ENCODE measurements at places on chromosomes 11 and 22.

GRCh38 chr22:30333707-30334087, 7.0 kb upstream of the TBC1D10A start:
- DNase-seq: no peak

- no peak for DNase-seq
Measured at GRCh38 chr11:117517097-117517496, 189.4 kb downstream of the CEP164 start.

GRCh38 chr11:47156333-47156732, 20.3 kb downstream of the ARFGAP2 start:
- DNase-seq: no peak

GRCh38 chr11:2778630-2779498, 79.1 kb upstream of the KCNQ1OT1 start:
- DNase-seq: peak; percentile 94

- DNase-seq: no peak
Measured at GRCh38 chr11:116077092-116077491, 572.9 kb upstream of the CADM1 start.

GRCh38 chr11:125435461-125436238, 60.4 kb downstream of the FEZ1 start:
- DNase-seq: no peak

- DNase-seq: no peak
Measured at GRCh38 chr11:9617940-9618339, 44.5 kb downstream of the WEE1 start.

GRCh38 chr22:47122441-47123000, 360.1 kb downstream of the TBC1D22A start:
- no peak for DNase-seq

DNA sequence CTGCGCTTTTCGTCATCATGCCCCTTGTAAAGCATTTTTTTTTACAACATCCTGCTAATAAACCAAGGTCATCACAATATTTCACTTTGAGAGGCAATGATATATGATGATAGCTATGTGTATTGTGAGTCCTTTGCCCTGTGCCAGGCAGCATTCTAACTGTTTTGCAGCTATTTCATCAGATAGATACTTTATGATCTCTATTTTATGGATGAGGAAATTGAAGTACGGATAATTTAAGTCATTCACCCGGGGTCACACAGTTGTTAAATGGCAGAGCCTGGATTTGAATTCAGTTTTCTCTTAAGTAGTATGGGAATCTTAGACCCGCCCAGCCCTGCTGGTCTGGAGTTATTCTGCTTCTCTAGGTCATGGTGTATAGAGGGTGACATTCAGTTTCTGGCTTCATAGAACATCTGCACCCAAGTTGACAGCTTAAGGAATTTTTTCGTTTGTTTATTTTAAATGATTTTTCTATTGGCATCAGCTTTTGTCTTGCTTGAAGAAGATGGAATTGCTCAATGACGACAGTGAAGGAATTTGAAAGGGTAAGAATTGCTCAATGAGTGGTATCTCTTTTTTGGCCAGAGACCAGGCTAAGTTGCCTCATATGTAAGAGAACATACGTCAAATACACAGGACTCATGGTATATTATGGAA, 926 bp downstream of the PRR5L start:
- no peak for DNase-seq

- DNase-seq: no peak
Measured at GRCh38 chr11:32043737-32044136, 47.1 kb upstream of the RCN1 start.

DNA sequence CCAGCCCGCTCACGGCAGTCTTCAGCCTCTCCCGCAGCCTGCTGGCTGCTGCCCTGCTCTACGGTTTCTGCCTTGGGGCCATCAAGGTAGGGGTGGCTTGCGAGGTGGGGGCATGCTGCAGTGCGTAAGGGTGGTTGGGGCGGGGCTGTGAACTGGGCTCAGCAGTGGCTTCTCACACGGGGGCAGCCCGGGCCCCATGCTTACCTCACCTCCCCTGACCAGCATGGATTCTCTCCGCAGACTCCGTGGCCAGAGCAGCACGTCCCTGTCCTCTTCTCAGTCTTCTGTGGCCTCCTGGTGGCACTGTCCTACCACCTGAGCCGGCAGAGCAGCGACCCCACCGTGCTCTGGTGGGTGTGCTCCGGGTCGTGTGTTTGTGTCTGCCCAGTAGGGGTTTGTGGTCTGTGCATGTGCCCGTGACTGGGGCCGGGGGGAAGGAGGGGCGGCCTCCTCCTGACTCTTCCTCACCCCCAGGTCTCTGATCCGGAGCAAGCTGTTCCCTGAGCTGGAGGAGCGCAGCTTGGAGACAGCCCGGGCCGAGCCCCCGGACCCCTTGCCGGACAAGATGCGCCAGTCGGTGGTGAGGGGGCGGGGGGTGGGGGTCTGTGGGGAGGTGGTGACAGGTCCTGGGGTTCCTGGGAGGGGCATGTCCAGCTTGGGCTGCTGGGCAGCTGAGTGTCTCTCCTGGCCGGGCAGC, 9.5 kb downstream of the PCNX3 start:
- no peak for DNase-seq

DNA sequence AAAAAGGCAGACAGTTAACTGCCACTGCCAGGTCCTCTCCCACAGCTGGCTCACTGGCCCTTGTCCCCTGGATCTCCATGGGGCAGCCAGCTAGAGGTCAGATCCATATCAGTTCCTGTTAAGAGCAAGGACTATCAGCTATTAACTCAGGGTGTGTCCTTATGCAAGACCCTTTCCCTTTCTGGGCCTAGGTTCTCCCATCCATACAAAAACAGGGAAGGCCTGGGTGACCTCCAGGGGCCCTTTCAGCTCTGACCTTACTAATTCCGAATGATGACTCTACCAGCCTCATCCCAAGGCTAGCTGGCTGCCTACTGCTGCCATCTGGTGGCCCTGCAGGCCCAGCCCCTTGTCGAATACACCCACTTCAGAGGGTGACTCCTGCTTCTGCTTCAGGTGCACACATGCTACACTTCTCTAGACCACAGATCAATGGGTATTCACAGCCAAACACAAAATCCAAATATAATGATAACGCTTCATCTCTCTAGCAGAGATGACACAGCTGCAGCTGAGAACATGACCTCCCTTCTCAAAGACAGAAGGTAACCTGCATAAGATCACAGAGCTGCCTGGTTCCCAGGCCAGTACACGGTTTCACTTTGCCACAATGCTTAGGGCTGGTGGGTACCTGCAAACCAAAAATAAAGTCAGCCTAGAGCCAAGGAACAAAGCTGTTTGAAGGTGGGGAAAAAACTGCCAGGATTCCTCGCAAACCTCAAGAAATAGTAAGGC, 34.1 kb downstream of the SERGEF start:
- DNase-seq: peak; percentile 37

DNA sequence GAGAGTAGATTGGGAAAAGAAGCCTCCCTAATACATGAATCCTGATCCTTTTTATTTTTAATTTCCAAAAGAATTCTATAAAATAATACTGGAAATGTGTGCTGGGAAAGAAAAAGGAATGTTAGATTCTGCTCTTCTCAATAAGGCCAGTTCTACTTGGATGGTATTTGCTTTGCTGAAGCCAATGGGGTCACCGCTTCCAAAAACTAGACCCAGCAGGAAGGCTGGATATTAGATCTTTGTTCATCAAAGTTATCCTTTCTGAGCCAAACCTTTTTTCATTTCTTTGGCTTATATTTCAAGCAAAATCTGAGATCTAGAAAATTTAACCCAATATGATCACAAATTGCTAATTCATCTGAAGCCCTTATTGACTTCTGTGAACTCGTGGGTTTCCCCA, 41.4 kb downstream of the SCUBE2 start:
- no peak for DNase-seq

- no peak for DNase-seq
Measured at GRCh38 chr11:47181271-47181670, 4.6 kb upstream of the ARFGAP2 start.

DNA sequence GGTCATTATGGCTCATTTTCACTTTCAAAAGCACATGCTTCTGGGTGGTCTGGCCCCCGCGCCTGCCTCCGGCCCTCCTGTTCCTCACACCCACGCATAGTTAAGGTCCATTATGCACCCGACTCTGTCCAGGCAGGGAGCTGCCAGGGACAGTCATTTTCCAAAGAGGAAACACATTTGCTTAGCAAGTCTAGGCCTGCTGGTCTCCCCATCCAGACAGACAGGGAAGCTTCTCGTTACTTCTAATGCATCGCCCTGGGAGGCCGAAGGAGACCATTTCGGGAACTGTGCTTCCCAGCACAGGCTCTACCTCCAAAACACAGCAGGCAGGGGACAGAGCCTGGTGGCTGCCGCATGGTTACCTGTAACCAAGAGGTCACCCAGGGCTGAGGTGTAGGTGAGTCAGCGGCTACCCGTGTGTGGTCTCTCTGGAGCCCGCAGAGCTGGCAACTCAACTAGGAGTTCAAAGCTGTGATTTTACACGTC, 87.1 kb upstream of the SHANK2 start:
- DNase-seq: no peak

- no peak for DNase-seq
Measured at GRCh38 chr11:115916608-115917007, 412.4 kb upstream of the CADM1 start.

- DNase-seq: no peak
Measured at GRCh38 chr22:32758866-32759385, 42.6 kb upstream of the TIMP3 start.

DNA sequence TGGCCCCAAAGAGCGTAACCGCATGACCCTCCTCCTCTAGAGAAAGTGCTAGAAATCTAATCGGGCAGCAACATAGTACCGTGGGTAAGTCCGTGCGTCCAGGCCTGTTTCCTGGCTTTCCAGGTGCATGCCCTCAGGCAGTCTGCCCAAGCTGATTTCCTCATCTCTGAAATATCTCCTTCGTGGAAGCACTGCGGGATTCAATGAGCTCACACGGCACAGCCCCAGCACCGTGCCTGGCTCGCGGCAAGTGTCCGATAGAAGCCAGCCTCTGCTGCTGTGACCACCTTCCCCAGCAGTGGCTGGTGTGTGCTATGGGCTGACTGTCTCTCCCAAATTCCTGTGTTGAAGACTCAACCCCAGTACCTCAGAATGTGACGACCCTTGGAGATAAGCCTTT, 20.7 kb downstream of the RPUSD4 start:
- DNase-seq: no peak

GRCh38 chr22:31637891-31638618, 24.0 kb downstream of the PISD start:
- no peak for DNase-seq

GRCh38 chr11:33696931-33697638, 3.5 kb downstream of the C11orf91 start:
- DNase-seq: no peak

DNA sequence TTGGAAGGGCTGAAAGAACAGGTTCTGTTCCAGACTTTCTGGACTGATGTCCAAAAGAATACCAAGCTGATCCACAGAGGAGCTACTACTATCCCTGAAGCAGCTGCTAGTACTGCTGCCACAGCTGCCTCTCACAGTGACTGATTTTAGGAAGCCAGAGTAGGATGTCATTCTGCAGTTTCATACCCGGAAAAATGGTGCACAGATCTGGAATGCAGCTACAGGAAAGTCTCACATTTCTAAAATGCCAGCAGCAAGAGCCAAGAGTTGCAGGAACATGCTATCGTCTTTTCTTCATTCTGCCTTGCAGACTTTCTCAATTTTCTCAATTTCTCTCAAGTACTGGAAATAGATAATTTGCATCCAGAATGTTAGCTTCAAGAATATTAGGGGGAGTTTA, 19.4 kb upstream of the CCDC179 start:
- DNase-seq: no peak

DNA sequence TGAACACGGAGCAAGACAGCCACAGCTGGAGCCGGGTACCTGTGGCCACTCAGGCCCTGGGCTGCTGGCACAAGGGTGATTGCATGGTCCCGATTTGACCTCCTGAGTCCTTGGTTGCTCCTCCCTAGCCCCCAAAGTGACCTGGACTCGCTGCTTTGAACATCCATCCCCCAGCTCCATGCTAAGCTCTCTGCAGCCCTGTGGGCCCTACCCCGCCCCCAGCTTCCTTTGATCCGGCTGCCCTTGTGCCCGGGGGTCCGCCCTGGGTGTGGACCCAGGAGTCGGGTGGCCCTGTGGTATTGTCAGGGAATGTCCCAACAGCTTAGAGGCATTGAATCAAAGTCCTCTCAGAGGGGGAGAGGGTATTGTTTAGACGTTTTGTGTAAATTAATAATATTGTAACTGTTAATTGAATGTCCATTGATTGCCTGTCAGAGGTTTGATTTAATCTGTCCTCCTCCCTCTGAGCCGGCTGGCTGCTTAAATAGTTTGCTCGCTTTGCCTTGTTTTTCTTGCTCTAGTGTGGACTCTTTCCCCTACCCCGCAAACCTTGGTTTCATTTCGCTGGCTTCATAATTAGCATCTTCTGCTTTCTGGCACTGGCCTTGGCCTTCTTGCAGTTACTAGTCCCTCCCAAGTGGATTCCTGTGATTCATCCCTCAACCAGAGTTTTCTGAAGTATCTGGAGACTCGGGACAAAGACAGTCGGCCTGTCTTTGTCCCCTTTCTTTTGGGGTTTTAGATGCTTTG, 20.7 kb downstream of the GRIK4 start:
- no peak for DNase-seq

DNA sequence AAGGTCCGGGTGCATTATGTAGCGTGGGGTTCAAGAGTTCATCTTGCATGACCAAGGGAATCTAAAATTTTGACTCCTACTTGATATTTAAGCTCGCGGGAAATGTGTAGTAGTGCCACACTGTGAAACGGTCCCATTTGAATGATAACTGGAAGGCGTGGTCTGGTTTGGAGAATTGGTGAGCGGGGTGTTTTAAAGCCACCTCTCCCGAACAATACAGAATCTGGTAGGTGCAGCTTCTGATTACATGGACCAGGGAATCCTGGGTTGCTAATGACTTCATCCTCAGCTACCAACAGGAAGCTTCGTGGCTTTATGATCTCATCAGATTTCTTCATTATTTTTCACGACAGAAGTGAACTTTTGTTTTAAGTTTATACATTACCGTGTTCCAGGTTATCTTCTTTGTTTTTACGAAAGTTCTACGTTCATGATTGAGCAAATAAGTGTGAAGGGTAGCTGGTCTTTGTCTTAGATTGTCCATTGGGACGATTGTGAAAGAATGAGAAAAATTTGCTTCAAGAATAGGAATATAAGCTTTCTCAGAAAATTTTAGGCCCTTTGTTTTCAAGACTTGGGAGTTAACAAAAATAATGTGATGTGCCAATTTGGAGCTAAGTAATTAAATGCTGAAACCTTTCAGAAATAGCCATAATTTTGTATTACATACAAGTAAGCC, 1.7 kb downstream of the QSER1 start:
- DNase-seq: peak; percentile 72

GRCh38 chr22:25389541-25389919, 170.1 kb downstream of the CRYBB2 start:
- no peak for DNase-seq

DNA sequence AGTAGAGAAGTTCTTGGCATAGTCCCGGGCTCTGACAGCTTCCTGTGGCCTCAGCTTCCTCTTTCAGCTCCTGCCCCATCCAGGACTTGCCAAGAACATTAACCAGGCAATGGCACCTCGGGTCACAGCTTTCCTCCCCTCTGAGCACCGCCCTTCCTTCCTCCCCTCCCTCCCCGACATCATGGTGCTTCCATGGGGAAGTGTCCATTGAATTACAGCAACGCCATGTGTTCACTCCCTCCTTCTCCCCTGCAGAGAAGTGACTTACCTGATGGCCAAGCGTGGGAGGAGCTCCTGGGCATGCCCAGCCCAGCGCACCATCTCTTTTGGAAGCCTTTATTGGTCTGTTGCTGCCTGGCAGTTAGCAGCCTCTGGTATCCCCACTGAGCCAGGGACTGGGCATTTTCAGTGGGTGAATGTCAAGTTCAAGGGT, 25.8 kb upstream of the DAGLA start:
- peak; percentile 81 for DNase-seq

- DNase-seq: no peak
Measured at GRCh38 chr11:20058749-20059458, 101.4 kb downstream of the DBX1 start.

- no peak for DNase-seq
Measured at GRCh38 chr22:19891317-19892256, 36.9 kb upstream of the GNB1L start.
